Glomerular endothelial cell (primary cell): ENCODE measurements at places on chromosomes 16 and 17.

DNA sequence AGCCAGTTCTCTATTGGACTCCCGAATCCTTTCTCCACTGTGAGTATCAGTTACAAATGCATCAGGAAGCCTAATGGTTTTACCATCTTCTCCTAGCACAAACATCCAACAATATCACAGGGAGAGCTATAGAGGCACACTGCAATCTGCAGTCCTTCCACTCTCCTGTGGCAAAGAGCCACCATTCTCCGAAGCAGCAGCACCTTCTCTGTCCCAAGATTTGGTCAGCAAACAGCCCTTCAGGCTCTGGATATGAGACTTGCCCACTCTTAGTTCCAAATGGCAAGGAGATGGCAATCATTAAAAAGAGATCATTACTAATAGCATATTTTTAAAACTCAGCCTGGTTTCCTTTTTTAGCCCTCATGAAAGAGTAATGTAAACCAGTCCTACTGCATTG, 223.4 kb downstream of the HS3ST3A1 start:
- no peak for DNase-seq

DNA sequence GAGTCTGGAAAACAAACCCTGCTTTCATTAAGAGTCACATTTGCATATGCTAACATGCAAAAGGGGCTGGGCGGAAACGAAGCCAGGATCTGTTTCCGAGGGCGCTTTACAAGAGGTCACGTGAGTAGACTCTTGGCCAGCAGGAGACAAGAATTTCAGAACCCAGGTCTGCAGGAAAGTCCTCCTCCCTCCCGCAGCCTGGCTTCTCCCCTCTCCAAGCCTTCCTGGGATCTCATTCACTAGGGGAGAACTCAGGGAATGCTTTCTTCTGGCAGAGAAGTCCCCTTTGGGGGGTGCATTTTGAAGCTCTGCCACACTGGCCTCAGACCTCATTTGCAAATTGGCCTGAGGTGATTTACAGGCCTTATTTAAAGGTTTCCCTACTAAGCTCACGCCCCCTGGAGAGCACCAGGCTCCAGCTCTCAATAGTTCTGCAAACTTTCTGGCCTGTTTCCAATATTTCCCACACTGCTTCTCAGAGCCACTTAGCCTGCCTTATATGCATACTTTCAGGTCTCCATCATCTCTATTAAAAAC, 57.2 kb upstream of the CACNG5 start:
- DNase-seq, result no peak

DNA sequence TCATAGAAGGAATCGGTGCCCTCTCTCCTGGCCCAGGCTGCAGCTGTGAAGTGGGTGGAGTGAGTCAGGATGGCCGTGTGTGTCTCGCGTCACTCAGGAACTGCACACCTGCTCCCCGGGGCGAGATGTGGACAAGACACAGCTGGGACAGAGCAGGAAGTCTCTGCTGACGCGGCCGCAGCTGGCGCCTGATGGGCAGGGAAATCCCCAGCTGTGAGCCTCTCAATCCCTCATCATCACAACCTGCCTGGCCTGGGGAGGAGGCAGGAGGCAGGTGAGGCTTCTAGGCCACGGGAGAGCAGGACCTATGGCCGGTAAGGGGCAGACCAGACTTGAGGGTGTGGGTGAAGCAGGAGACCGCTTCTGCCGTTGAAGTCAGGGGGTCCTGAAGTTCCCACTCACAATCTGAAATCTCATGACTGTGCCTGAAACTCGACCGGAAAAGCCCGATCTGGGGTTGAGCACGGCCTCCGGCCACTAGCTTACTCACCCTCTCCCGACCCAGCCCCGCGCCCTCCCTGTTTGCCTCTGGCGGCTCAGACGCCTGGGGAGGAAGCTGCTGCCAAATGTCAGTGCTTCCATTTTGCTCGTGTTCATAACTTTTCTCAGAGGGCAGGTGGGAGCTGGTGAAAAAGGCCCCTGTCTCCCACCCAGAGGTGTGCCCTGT, 1.1 kb upstream of the TRPV3 start:
- no peak for DNase-seq

DNA sequence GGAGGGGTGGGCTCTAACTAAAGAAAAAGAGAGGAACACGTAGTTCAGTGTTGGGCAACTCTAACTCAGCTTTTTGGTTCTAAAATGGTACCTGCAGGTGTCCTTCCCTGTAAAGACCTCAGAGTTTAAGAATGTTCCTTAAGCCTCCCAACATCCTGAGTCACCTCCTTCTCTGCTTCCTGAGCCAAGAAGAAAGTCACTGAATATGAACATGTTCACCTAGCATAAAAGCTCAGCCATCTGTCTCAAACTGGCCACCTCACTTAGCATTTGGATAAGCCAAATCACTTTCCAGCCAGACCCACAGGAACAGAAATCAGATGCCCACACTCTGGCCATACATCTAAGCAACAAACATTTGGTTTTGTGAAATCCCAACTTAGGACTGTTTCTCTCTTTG, 3.7 kb downstream of the TMEM98 start:
- DNase-seq, result no peak

- no peak for DNase-seq
Measured at GRCh38 chr16:16126896-16127295, 96.4 kb downstream of the ABCC6 start.
